Pancreas (tissue), 10 donors: ENCODE measurements at places on chromosomes 11 and 22. TPM values are rescaled to one million over a fixed set of nuclear protein-coding genes. Genes with fewer than 3 reads are reported as not detected.

GRCh38 chr11:62217191-62217748 lies 8.8 kb downstream of the SCGB2A1 start:
- DNase-seq, result no peak

DNA sequence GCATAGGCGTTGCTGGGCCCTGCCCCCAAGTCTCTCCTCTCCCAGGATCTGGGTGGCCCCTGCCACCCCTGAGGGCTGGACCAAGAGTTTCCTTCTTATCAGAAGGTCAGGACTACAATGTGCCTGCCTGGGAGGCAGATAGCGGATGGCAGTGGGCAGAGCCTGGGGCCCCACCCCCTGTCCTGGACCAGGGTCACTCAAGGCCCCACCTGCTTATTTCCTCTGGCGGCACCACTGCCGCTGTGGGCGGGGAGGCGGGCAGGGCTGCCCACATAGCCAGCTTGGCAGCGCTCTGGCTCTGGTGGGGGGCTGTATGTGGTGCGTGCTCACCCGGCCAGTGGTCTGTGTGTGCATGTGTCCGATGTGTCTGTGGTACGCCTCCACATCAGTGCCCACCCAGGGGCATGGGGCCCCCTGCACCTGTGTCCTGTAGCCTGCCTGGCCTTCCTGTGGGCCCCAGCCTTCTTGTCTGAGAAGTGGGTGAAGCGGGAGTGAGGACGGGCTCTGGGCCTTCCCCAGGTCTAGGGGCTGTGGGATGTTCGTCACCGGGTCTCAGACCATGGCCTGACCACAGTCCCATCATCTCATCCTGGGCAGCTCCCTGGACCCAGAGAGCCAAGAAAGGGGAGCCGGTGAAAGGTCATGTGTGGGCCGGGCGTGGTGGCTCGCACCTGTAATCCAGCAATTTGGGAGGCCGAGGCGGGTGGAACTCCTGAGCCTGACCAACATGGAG lies 3.0 kb downstream of the GAS2L1 start:
- peak; percentile 69 for DNase-seq

DNA sequence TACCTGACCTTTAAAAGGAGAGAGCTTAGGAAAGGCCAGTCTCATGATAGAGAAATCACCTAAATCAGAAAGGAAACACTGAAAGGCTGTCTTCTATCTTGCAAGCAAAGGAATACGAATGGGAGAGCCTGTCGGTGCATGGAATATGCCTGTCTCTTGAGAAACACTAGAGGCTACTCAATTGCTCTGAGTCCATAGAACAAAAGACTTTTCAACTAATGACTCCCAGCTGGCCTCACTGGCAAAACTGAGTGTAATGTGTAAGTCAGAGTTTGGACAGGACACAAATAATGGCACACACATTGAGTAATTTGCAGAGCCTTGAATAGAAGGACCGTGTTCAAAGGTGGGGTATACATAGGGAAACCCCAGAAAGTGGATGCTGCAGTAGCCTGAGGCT lies 171.0 kb upstream of the ARHGAP20 start:
- no peak for DNase-seq

DNA sequence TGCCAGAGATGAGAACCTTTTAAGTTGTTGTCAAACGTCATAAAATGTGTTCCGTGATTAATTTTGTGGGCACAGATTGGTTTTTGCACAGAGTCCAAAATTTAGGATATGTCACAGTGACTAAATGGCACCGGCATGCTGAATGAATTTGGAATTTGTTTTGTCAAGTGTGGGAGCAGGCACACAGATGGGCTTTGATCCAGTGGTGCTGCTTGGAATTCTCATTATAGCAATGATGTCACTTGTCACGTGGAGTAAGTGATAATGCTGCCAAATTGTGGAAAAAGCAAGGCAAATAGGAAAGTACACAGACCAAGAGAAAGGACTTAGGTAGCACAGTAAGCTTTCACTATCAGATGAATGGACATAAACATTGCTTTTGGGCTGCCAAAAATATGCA lies 8.0 kb upstream of the LIN7C start:
- no peak for DNase-seq

- DNase-seq, result no peak
Observed at GRCh38 chr22:46534177-46534776, 3.1 kb downstream of the CELSR1 start.

GRCh38 chr22:37119872-37120271 lies 10.4 kb upstream of the TMPRSS6 start:
- no peak for DNase-seq

- DNase-seq, result no peak
Observed at GRCh38 chr22:44394246-44395117, 81.7 kb upstream of the SHISAL1 start.

- no peak for DNase-seq
Observed at GRCh38 chr11:93080146-93080759, 110.8 kb downstream of the MTNR1B start.

DNA sequence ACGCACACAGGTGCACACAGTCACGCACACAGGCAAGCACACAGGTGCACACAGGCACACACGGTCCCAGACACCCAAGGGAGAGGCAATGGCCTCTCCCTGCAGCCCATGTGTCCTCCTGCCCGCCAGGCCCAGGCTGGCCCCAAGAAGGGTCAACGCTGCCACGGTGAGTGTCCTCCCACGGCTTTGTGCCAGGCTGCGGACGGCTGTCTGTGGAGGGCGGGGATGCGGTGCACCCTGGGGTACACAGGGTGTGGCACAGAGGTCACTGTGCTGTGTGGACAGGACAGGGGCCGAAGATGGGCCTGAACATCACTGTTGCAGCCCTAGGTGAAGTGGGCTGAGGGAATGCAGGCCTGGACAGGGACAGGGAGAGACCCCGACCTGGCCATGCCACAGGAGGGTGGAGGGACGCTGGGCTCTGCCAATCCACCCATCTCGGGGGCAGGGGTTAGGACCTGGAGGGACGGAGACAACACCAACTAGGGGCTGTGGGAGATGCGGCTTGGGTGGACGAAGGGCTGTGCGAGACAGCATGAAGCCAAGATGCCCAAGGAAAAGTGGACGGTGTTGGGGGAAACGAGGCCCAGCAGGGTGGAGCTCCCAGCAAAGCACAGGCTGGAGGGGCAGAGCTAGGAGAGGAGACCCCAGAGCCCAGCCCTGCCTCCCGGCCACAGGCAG lies 523.8 kb downstream of the BRD1 start:
- DNase-seq, result no peak

The CBLIF gene
- total RNA-seq, result not detected

DNA sequence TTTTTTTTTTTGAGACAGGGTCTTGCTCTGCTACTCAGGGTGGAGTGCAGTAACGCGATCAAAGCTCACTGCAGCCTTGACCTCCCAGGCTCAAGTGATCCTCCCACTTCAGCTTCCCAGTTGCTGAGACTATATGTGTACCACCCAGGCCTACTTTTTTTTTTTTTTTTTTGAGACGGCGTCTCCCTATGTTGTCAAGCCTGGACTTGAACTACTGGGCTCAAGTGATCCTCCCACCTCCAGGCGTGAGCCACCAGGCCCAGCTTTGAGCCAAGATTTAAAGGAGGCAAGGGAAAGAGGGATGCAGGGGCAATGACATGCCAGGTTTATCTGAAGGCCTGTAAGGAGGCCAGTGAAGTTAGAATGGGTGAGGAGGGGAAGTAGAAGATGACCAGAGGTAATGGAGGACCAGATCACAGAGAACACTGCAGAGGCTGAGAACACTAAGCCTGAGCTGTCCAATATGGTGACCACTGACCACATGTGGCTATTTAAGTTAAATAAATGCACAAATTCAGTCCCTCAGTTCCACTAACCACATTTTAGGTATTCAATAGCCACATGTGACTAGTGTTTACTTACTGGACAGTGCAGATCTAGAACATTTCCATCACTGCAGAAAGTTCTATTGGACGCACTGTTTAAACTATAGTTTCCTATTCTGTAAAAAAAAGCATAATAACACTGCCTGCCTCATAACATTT lies 8.1 kb downstream of the DESI1 start:
- no peak for DNase-seq

DNA sequence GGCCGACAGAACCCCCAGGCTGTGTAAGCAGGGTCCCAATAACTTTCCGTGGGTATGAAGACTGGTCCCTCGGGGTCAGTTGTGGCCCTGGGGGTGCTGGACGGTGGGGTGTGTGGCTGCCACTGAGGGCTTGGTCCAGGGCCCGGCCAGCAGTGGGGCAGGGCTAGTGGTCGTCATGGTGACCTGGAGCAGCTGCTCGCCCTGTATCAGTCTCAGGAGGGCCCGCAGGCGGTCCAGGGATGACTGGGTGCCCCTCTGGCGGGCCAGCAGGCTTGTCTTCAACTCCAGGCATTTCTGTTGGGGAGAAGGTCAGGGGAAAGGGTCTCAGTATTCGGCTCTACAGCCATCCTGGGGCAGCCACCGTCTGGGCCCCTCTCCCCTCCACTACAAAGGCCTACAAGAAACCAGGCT lies 126.8 kb downstream of the PHF21B start:
- no peak for DNase-seq

DNA sequence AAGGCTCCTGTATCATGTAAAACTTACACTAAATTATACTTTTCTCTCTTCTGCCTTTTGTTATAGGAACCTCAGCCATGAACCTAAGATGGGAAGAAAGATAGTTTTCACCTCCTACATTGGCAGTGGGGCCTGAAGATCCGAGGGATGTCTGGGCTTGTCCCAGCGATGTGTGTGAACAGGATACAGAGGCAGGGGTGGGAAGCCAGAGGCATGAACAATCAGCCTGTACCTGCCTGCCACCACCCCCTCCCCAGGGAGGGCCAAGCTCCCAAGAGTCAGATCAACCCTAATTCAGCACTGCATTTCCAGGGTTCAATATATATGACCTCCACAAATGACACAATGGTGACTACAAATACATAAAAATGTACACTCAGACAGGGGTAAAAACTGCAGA lies 9.4 kb downstream of the KIAA0930 start:
- DNase-seq, result no peak

The OR52I1 gene
- not detected for total RNA-seq

DNA sequence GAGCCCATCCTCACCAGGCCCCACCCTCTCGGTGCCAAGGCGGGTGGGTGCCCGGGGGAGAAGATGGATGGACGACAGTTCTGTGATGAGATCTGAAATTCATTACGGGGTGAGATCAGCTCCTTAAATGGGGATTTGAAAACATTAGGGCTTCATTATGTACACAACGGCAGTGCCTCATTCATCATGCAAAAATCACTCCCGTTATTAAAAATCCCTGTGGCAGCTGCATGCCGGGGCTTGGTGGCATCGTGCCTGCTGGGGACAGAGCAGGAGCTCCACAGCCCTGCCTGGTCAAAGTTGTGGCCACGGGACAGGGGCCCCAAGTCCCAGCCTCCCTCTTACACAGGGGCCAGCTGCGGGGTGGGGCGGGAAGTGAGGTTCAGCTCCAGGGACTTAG lies 20.2 kb downstream of the OTUB1 start:
- DNase-seq, result no peak

DNA sequence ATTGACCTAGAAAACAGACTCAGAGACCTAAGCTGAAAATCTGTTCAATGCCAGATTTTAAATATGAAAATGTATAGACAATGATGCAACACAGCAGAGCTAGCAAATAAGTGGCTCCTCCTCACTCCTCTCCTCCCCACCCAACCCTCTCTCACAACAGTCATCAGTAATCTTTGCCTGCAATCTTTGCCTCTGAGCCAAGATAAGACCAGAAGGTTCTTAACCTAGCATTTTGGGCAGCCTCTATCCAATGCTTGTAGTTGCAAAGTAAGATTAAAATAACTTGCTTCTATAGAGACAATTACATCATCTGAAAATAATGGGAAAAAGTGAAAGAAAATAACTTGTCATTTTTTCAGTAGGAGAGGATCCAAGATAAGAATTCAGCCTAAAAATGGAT lies 117.3 kb downstream of the PARVA start:
- DNase-seq, result no peak

GRCh38 chr11:47166368-47166767 lies 10.3 kb downstream of the ARFGAP2 start:
- no peak for DNase-seq

DNA sequence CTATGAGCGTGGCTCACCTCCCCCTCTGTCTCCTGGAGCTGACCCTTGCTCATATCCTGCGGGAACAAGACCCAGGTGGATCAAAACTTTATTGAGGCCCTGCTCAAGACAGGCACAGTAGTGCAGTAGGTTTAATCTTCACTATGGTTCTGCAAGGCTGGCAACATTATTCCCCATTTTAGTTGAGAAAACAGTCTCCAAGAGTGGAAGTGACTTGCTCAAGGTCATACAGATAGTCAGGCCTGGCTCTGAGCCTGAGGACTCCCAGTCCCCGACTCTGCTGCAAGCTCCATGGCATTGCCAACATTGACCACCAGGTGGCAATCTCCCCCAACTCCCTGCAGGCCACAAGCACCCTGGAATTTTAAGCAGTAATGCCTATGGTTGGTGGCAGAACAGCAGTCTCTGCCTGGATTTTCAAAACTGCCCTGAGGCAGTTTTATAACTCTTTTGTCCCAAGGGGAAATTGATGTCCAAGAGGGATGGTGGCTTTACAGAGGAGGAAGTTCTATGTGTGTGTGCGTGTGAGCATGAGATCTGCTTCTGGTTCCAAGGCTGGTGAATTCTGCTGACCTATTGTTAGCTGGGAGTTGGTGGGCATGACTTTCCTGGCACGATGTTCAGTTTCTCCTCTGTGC lies 34.1 kb downstream of the NEU3 start:
- DNase-seq, result peak; percentile 90

The BCO2 gene
- total RNA-seq, result 3.2 TPM

The ZNRF3 gene
- 4.0 TPM for total RNA-seq

DNA sequence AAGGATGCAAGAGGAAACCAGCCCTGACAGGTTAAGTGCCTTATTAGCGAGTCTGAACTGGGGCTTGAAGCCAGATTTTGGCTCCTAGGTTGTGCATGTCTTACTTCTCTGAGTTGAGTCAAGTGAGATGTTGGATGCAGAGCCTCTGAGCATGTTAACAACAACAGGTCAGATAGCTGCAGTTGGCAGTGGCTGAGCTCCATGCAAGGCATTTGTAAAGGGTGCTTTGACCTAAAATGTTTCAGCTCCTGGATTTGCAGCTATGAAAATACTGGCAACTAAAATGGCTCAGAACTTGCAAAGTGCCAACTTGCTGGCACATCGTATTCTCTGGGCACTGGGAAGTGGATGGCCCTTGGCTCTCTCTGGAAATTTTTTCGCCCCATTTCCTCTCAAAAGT lies 16.4 kb upstream of the CSRP3 start:
- no peak for DNase-seq

DNA sequence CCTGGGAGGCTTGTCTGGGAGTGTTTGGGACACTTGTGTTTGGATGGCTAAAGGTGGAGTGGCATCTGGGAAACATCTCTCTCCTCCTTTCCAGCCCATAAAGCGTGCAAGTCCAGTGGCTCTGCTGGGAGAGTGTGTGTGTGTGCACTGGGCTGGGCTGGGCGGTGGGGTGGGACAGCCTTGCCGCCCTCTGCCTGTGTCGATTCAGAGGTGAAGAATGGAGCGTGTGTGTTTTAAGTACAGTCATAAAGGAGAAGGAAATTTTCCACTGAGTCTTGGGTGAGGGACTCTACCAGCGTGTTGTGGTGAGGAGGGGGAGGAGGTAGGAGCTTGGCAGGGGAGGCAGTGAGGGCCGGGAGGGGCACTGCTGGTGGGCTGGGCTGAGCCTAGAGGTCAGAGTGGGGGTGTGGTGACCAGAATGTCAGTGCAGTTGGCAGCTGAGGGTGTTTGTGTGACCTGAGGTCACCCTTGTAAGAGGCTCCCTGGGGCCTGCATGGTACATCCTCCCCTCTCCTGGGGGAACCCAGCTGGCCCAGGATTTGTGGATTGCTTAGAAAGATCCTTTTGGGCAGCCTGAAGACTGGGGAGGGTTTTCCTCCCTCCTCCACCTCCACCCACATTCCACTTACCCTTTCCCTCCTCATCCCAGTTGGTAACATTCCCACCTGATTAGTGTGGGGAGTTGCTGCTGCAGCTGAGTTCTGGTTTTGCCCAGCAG lies 1.7 kb downstream of the TIMP3 start:
- DNase-seq, result no peak

The CALCA gene
- total RNA-seq, result 0.38 TPM

GRCh38 chr11:64055077-64055476 lies 19.3 kb downstream of the FLRT1 start:
- DNase-seq, result no peak

The MS4A7 gene
- 3.0 TPM for total RNA-seq
